Gastroesophageal sphincter (tissue), 4 donors: ENCODE measurements at places on chromosomes 12 and 14. TPM values are rescaled to one million over a fixed set of nuclear protein-coding genes. Genes with fewer than 3 reads are reported as not detected.

DNA sequence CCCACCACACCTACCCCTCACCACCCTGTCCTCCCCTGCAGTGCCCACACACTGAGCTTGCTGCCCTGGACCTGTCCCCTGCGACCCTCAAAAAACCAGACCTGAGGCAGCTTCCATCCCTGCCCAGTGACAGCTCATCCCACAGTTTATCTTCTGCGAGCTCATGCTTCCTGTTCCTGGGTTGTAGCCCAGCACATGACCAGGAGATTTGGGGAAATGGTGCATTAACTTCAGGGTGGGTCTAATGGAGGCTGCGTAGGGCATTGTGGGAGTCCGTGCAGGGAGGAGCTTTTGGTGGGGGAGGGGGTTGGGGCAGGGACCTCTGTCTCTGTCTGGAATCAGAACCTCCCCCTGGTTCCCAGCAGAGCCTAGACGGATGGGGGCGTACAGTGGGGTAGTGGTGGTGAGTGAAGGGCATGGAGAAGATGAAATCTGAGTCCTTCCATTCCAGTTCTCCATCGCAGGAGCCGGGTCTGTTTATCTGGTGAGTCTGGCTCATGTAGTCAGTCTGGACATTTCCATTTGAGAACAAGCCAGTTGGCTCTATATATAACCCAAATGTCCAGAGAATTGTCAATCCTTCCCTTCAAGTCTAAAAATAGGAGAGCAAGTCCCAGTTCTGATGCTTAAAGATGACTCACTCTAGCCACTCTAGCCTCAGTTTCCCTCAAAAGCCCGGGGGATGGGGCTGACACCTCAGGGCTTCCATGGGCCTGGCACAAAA, 270.9 kb downstream of the CACNA1C start:
- ATAC-seq, result no peak

GRCh38 chr14:90522571-90523191, 125.9 kb downstream of the CALM1 start:
- ATAC-seq, result peak; percentile 79

ANKRD33 gene
- total RNA-seq, result not detected

PLEKHH1 gene
- 4.1 TPM for total RNA-seq

CACNA1C gene
- 35.5 TPM for total RNA-seq

DNA sequence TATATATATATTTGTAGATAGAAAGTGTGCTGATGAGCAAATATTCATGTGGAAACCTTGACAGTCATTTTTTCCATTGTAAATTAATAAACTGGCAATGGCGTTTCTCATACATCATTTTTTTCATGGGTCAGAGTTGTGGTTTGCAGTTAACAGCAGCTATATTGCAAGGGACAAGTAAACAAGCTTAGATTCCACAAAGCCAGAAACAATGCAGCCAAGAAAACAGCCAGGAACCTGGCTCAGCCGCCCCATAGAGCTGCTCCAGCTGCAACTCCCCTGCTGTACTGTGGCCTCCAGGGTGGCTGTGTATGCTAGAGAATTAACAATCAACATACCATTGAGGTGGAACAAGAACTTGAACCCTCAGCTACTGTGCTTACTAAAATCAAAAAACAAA, 298.2 kb downstream of the TMEM132D start:
- no peak for ATAC-seq

GRCh38 chr12:32336261-32336660, 63.1 kb upstream of the FGD4 start:
- no peak for ATAC-seq

DNA sequence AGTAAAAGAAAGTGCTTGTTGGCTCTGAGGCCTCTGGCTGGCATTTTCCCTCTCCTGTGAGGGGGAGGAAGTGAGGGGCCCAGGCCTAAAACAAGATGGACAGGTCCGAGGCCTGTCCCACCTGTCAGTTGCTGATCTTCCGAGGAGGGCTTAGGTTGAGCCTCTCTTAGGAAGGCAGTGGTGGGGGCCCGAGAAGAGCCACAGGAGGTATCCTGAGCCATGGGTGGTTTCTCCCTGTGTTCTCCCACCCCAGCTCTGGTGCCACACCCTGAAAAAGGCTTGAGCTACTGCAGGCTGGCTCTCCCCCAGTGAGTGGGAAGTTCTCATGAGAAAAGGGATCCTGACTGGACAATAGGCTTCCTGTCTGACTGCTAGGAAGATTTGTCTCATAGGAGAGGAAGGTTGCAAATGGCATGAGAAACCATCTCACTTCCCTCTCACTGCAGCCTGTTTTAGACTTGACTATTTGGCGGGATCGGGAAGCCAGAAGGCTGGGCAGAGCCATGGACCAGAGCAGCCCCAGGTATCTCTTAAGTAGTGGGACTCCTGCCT, 72.1 kb upstream of the SRSF5 start:
- ATAC-seq, result no peak

DNA sequence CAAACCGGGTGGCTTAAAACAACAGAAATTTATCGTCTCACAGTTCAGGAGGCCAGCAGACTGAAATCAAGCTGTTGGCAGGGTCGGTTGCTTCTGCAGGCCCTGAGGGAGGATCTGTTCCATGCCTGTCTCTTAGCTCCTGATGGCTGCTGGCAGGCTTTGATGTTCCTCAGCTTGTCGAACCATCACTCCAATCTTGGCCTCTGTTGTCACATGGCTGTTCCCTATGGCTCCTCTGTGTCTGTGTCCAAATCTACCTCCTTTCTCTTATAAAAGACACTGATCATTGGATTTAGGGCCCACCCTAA, 14.0 kb downstream of the NFATC4 start:
- ATAC-seq, result no peak

GRCh38 chr12:50258167-50258551, 25.2 kb downstream of the LIMA1 start:
- ATAC-seq, result peak; percentile 87

DNA sequence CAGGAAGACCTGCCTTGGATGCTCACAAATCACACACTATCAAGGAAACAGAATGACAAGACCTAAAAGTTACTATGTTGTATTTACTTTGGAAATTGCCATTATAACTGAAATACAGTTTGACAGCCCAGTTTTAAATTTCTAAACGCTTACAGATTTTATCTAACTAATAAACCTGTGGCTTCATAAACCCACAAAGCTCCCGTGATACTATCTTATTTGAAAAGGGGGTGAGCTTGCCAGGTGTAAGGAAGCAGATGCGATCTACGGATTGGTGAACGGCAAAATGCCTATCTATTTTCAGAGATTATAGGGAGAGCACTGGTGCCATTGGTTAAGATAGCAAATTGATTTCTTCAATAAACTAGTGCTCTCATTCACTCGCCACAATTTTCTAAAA, 485.5 kb downstream of the BCAT1 start:
- ATAC-seq, result no peak

- ATAC-seq, result no peak
Observed at GRCh38 chr12:115023279-115024265, 339.6 kb upstream of the TBX3 start.

GRCh38 chr12:66188584-66189485, at the start of gene IRAK3:
TSS of gene IRAK3 (plus strand) at chr12:66189214. CDS start at chr12:66189300, 86 bp downstream.
- peak; percentile 95 for ATAC-seq

GRCh38 chr14:52536269-52536668, 16.0 kb downstream of the TXNDC16 start:
- ATAC-seq, result no peak

MIP gene
- total RNA-seq, result not detected

G2E3 gene
- 9.3 TPM for total RNA-seq

DNA sequence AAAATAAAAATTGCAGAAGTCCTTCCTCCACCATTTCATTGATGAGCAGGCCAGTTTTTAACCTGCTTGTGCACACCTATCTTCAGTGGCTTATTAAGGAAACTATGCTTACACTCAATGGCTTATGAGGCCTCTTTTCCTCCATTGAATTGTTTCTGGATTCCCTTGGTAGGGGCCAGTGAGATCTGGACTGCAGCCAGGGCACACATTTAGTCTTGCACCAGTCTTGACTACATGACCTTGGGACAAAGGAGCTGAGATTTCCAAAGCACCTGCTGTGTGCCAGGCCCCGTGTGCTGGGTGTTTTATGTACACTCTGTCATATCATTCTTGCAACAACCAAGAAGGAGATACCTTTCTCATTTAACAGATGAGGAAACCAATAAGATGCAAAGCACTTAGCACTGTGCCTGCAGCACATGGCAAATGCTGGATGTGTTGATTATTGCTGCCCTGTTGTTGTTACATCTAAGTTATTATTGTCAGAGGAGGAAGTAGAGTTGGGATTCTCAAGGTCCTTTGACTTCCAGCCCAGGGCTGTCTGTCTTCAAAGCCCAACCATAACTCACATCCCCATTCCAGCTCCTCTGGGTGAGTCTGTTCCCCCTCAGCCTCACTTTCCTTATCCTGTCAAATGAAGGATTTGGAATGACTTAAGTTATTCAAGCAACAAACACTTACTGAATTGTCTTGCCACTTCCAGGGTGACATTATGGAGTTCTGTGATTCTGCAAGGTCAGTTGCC, 31.6 kb upstream of the RIN3 start:
- ATAC-seq, result no peak

DNA sequence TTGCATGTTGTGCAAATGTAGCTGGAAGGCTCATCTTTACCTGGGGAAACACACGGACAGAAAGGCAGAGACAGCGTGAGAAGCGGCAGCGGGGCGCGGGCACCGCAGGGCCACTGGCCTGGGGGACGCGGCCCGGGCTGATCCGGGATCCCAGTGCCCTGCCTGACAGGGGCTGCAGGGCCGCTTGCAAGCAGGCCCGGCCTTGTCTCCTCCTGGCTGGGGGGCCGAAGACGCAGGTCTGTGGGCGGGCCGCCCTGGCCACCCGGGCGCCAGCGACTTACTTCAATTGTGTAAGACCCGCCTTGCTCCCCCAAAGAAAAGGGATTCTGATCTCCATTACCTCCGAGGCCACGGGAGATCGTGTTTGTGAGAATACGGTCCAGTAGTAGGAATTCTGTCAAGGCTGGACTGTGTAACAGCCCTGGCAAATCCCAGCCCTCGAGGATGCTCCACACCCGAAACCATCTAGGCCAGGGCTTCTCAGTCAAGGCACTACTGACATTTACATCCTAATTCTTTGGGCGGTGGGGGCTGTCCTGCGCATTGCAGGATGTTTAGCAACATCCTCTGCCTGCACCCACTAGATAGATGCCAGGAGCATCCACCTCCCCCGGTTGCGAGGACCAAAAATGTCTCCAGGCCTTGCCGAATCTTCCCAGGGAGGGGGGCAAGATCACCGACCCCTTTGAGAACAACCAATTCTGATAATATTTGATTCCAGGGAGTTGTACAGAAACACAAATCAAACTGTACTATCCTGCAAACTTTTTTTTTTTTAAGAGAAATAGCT, 95.6 kb downstream of the BCL11B start:
- no peak for ATAC-seq

DNA sequence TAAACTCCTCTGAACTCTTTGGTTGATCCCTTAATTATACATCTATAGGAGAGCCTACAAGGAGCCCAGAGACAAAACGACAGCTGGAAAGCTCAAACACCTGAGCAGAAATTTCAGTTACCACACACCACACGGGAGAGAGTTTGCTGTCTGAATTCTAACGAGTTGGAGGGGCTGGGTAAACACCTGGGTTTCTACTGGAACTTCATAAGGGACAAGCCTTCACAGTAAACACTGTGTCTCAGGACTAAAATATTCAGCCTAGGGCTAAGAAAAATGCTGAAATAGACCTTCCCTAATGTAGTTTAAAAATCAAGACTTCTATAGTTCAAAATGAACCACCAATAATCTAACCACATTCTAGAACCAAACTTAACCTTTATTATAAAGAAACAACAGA, 9.6 kb upstream of the ANO2 start:
- no peak for ATAC-seq
